ENCODE measurements at places on chromosomes 12 and 14.

- DNase-seq, result no peak
These were observed 8.1 kb downstream of the LGALS3 start for GRCh38 chr14:55136885-55137786.

DNA sequence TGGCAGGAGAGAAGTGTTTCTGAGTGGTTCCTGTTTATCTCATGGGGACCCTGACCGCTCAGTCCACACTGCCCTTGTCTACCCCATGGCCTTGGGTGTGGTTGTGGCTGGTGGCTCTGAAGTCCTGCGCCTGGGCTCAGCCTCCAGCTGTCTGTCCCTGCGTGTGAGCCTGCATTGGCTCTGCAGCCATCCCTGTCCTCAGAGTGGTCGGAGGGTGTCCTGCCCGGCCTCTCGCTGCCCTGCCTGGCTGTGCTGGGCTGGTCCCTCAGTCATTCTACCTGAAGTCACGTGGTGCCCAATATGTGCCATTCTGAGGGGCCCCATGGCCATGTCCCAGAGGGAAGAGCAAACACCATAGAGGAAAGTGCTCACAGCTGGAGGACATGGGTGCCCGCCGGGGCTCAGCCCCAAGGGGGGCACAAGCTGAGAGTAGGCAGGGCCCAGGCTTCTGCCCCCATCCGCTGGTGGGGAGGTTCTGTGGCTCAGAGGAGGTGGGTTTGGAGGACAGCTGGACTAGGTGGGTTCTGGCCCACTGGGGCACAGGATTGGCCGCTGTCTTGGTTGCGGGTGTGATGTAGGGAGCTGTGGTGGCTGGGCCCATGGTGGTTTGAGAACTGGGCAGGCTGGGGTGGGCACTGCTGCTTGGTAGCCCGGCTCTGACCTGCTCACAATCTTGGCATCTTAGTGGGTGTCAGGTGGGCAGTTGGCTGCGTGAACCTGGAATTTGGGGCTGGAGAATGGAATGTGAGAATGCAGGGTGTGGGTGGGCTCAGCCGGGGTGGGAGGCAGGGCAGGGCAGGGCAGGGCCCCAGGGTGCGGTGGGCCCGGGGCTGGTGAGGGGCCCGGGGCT is 11.6 kb downstream of the TEDC1 start:
- DNase-seq, result no peak

DNA sequence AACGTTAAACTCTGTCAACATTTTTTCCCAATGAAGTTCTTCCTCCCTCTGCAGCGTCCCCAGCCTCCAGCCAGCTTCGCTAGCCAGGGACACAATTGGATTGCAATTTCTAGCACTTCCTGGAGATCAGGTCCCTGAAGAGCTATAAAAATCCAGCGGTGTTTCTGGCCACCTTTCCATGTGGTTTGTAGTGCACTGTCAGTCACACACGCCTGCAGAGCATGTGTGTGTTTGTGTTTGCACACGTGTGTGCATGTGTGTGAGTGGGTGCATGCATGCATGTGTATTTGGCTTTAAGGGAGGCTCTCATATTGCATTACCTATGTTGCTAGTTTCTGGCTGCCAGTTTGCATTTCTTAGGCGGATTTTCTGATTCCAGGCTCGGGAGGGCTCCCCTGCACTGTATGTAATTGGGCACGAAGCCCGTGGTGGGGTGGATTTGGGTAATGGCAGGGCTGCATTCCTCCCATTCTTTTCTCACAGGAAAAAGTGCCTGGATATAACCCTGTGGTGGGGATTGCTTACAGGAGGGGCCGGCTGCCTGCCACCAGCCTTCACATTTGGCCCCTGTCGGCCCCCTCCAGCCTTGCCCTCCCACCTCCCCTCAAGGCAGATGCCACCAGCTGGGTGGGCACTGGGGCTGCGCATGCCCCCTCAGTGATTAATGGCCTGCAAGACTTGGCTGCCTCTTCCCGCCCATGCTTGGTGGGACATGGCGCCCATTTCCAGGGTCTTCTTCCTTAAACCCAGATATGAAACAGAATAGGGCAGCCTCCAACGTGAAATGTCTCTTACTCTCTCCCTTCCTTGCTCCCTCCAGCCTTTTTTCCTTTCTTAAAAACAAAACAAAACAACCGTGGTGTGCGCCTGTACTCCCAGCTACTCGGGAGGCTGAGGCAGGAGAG is 74.0 kb downstream of the TSPAN9 start:
- no peak for DNase-seq

- DNase-seq, result no peak
These were observed 6.5 kb downstream of the JDP2 start for GRCh38 chr14:75434138-75434889.

- DNase-seq, result no peak
These were observed 159.3 kb downstream of the SLC2A13 start for GRCh38 chr12:39946361-39947280.

DNA sequence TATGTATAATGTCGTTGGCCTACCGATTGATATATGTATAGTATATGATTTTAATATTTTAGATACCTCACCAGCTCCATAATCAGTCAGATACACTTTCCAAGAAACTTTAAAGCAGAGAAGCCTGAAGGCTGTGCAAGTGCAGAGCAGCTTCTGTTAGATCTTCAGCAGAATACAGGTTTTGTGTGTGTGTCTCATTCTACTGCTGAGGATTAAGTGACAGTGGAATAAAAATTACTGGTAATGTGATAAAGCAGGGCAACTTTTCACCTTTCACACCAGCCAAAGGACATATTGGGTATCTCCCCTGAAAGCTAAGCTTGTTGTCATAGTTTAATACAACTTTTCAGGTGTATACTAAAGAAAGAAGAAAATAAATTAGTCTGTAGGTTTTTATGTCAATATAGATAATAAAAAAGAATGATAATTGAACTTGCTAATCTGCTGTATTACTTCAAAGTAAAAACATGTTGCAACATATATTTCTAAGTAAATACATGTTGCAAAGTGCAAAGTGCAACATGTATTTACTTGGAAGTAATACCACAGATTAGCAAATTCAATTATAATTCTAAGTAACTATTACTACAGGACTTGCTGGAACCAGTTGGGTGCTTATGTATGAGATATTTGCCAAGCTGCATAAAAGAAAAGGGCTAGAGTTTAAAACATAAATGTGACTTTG is 128.3 kb downstream of the SLC16A7 start:
- DNase-seq, result no peak

DNA sequence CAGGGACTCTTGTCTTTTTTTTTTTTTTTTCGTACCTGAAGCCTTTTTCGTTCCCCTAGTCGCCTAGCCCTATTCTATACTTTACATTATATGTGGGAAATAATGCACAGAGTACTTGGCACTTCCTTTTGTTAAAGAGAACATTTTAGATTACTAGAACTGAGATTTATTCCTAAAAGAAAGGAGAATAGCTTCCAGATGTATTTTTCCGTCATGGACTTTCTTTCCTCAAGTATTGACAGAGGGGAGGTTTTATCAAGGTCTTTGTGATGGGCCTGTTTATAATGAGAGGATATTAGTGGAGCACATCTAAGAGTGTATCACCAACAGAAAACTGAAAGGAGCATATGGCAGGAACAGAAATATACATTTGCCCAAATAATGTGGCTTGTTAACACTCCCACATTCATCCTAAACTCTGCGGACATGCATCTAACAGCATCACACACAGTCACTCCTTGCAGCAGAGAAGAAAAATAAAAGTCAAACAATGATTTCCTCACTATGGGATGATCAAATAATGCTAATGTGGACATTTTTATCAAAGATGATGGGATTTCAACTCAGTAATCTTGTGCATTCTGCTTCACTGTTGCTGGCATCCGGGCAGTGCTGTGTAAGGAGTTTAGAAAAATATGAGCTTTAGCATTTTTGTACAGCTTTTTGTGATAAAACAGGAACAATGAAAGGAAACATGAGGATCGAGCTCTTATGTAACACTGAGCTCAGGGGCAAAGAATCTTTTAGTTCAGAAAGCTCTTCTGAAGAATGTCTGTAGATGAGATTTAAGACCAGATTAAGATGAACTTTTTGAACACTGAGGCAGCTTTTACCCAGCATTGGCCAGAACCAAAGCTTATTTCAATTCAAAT is 183.1 kb downstream of the EGLN3 start:
- no peak for DNase-seq

GRCh38 chr14:78673845-78674244 is 503.7 kb downstream of the NRXN3 start:
- no peak for DNase-seq

GRCh38 chr12:586318-587071 is 76.8 kb downstream of the NINJ2 start:
- no peak for DNase-seq

GRCh38 chr12:26443309-26443708 is 247.9 kb downstream of the SSPN start:
- DNase-seq, result no peak

GRCh38 chr14:69214393-69214792 is 23.1 kb downstream of the EXD2 start:
- DNase-seq, result no peak

DNA sequence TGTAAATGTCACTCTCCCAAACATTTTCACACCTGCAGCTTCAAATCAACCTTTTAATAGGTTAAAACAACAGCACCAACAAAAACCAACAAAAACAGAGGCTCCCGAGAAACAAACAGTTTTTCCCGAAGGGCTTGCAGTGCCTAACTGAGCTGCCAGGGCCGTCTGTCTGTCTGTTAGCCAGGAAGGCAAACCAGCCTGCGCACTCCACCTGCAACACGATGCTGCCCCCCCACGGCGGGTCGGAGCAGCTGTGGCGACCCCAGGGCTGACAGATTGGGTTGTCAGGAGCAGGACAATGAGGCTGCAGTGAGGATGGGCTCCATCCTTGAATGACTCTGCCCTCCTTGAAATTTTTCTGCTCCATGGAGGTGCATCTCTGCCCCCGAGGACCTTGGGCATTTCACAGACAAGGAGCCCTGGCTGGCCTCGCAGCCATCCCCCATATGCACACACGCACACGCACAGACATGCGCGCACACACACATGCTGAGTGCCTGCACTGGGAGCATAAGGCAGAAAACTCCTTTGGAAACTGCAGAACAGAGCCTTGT is 2.6 kb downstream of the RTL1 start:
- no peak for DNase-seq

DNA sequence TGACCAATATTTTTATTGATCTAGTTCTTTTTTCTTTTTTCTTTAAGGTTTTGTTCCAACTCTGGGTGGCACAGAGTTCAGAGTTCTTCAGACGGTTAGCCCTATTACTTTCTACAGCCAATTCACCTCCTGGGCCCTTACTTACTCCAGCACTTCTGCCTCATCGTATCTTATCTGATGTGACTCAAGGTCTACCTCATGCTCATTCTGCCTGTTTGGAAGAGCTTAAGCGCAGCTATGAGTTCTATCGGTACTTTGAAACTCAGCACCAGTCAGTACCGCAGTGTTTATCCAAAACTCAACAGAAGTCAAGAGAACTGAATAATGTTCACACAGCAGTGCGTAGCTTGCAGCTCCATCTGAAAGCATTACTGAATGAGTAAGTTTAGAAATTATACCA is 64.7 kb downstream of the VEZT start:
- no peak for DNase-seq

- no peak for DNase-seq
These were observed 25.4 kb upstream of the DLK1 start for GRCh38 chr14:100701314-100701713.

GRCh38 chr14:88983755-88984154 is 159.3 kb downstream of the TTC8 start:
- no peak for DNase-seq

- no peak for DNase-seq
These were observed 3.7 kb downstream of the KIF5A start for GRCh38 chr12:57553343-57554202.

DNA sequence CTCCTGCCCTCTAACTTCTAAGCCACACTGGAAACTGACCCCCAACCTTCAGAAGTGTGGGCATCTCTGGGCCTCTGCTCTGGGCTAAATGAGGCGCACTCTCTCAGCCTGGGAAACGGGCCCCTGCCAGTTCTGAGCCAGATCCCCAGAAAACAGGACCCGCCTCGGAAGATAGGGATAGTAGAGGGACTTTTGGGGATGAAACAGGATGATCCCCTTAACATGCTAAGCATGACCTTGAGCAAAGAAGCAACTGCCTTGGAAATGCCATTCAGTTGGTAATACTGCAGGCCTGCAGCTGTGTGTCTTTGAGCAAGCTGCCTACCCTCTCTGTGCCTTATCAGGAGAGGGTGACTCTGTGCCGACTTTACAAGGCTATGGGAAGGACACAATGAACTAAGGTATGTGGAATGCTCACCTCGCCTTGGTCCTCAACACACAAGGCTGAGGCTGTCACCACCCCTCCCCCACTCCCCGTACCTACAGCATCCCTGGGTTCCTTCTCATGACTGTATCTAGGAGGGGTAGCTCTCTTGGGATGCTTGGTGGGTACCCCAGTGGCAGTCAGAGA is 54.0 kb downstream of the NCOR2 start:
- DNase-seq, result no peak

GRCh38 chr12:120229071-120229486 is 28.2 kb upstream of the RPLP0 start:
- no peak for DNase-seq

DNA sequence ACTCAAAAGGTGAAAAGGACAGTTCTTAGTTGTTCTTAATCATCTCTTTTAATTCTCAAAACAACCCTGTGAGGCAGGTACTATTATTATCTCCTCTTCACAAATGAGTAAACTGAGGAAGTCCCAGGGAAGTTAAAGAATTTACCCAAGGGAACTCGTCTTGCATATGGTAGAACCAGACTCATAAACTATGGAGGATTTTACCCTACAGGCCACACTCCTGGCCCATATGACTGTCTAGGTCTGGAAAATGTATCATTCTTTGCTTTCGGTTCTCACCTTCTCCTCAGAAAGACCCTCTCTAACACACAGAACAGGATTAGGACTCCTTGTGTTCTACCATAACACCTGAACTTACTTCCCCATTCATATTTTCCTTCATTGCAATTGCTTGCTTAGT is 18.9 kb downstream of the SOX5 start:
- no peak for DNase-seq

DNA sequence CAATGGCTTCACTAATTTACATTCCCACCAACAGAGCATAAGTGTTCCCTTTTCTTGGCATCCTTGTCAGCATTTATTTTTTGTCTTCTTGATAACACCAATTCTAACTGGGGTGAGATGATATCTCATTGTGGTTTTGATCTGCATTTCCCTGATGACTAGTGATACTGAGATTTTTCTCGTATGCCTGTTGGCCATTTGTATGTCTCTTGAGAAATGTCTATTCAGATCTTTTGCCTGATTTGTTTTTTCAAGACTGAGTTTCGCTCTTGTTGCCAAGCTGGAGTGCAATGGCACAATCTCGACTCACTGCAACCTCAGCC is 4.7 kb upstream of the PLD4 start:
- no peak for DNase-seq

DNA sequence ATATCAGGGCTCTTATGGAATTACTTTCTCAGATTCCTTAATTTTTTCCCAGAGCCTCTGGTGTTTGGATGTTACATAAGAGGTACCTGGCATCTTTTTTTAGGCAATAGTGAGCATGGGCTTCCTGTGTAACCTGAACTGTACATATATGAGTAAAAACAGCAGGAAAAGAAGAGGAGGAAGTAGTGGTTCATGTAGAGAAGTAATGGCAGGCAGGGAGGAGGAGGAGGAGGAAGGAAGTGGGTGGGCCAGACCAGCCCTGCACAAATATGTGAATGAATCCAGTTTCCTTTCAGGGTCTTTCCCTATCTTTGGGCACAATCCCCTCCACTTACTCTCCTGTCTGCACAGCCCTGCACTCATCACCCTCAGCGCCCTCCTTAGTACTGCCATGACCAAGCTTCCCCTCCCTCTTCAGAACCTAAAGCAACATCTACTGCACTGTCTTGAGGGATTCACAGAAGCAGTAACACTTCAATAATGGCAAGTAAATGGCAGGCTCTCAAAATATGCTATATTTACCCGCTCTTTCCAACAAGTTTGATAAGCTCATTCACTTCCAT is 40.9 kb upstream of the GSG1 start:
- no peak for DNase-seq

Data from stimulated activated CD4-positive, alpha-beta T cell treated with anti-CD3 and anti-CD28 coated beads, Interleukin-1b, Interleukin-23, amount 100 ng/mL, for 4 hours (primary cell).